CD4-positive, alpha-beta T cell treated with Interleukin-4 for 4 hours (primary cell): ENCODE measurements at places on chromosomes 2 and 18.

DNA sequence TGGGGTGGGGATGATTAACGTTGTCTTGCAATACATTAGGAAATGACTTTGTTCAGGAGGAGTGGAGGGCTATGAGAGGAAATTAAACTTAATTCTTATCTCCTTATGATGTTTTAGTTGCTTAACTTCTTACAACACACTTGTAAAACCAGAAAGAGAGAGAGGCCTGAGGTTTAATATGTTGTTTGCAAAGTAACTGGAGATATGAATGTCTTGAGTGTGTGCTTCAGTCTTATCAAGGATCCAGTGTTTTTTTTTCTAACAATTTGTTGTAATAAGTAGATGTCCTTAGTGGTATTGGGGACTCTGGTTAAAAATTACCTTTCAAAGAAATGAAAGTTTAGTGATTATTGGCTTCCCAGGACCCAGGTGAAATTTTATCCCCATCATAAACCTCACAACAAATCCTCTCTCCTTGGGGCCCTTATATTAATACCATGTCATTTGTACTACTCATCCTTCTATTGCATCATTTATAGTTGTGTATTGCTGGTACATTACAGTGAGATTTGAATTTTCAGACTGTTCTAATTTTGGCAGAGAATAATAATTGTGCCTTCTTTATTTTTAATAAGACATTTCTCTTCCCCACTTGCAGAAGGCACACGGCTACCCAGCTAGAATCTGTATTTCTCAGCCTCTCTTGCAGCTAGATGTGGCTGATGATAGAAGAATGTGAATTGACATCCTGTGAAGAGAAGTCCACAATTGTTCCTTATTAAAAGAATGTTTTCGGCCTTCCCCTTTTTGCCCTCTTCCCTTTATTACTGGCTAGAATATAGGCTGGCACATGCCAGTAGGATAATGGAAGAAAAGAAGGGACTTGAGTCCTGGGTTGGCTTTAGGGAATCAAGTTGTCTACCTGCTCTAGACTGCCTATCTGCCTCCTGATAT is 91.9 kb upstream of the CXCR4 start:
- DNase-seq = no peak

- DNase-seq = no peak
These were observed 78.0 kb upstream of the BZW1 start for GRCh38 chr2:200733713-200734198.

GRCh38 chr2:12883906-12884305 is 167.2 kb downstream of the TRIB2 start:
- no peak for DNase-seq

DNA sequence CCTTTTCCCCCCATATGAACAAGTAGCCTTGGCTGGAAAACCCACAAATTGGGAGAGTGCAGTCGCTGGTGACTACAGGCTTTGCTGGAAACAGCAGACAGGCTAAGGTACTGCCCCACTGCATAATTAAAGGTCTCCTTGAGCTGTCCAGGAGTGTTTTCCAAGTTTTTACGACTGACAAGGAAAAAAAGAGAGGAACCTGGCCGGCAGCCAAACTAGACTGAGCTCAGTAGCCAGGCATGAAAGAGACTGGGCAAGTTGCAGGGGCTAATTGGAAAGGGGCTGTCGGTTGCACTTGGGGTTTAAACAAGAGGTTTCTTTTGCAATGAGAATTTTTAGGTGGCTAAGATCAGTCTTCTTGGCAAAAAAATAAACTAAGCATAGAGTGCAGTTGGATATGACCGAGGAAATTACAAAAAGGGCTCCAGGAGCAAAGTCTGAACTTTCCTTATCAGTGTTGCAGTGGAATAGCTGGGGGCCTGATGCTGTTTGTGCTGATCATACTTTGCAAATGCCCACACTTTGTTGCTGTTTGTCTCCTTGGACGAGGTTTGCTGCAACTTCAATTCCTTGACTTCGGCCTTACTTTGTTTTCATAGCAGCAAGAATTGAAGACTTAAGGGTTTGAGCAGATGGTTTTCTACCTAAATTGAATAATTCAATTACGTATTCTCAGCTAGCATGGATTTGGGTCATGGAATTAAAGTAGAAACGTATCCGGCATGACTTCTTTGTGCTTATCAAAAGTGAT is 2.1 kb downstream of the GULP1 start:
- no peak for DNase-seq

GRCh38 chr2:174561283-174561971 is 36.2 kb downstream of the WIPF1 start:
- no peak for DNase-seq

DNA sequence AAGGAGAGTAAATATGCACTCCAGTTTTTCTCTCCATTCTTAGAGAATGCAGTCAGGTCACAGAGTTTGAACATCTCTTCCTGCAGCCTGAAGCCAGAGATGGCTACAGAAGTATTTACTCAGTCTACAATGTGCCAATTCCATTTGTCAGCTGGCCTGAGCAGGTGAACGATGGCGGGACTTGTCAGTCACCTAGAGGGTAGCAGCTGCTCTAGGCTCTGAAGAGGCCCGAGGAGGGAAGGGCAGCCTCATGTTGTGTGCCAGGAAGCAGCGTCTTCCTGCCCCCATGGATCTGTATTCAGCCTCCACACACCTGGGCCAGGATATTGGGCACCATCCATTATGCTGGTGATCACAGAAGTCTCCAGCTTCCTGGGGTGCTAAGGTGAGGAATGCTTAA is 316.7 kb upstream of the CHAC2 start:
- no peak for DNase-seq

DNA sequence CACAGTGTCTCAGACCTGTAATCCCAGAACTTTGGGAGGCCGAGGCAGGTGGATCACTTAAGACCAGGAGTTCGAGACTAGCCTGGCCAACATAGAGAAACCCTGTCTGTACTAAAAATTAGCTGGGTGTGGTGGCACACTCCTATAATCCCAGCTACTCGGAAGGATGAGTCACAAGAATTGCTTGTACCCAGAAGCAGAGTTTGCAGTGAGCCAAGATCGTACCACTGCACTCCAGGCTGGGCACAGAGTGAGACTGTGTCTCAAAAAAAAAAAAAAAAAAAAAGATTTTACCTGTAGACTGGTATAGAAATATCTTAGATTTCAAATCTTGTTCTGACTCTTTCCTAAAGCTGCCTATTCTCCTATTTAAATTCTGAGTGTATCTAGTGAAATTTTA is 7.2 kb upstream of the KLHL29 start:
- no peak for DNase-seq

DNA sequence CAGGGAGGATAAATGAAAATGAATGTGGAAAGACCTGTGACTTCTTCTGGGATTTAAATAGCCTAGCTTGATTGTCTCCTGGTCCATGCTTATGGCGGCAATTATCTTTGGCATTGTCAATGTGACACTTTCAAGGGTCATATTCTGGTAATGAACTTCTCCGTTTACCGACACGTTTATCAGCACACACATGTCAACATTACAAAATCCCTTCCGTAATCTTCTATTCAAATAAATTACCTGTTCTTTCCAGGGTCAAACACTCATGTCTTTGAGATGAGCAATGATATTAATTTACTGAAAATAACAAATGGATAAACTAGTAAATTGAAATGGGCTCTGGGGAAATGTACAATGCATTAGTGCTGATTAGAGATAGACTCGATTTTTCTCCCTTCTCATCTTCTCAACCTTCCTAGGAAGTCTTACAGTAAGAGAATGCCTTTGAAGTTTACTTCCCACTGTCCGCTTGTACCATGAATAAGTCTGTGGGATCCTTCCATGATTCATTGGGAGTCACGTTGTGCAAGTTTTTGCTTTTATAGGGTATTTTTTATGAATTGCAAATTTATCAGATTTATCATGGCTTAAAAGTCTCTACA is 646.3 kb upstream of the LRATD1 start:
- DNase-seq = no peak

DNA sequence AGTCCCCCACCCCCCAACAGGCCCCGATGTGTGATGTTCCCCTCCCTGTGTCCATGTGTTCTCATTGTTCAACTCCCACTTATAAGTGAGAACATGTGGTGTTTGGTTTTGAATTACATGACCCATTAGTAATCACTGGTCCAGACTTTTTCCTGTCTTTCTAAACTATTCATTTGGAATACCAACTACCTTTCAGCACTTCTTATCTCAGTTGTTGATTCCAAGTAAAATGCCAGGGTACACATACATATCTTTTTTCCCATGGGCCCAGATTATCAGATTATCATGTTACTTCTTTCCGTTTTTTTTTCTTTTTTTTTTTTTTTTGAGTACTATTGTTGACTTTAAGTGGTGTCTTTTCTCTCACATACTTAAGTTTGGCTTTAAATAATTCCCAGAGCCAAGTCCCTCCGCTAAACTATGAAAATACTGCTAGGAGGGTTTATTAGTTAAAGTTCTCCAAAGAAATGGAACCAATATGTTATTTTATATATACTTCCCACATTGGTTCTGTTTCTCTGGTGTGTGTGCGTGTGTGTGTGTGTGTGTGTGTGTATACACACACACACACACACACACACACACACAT is 389.3 kb downstream of the IRS1 start:
- no peak for DNase-seq

- peak; percentile 33 for DNase-seq
These were observed 87.4 kb downstream of the EML4 start for GRCh38 chr2:42256505-42256904.

- DNase-seq = no peak
These were observed 289.6 kb upstream of the SLC8A1 start for GRCh38 chr2:40741532-40741931.

GRCh38 chr2:108115868-108116267 is 123.9 kb upstream of the SULT1C3 start:
- DNase-seq = no peak

GRCh38 chr2:24711865-24712264 is 81.3 kb downstream of the PTRHD1 start:
- DNase-seq = no peak

DNA sequence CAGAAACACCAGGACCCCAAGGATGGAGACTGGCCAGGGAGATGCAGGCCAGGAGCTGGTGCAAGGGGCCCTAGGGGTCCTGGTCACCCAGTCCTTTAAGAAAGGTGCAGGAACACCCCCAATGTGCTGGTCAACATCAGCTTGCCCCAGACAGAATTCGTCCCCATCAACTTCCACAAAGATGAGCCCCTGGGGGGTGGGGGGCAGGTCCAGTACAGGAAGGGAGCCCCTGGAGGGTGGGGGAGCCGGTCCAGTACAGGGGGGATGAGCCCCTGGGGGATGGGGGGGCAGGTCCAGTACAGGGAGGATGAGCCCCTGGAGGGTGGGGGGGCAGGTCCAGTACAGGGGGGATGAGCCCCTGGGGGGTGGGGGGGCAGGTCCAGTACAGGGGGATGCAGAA is 160.7 kb upstream of the SALL3 start:
- DNase-seq = no peak

DNA sequence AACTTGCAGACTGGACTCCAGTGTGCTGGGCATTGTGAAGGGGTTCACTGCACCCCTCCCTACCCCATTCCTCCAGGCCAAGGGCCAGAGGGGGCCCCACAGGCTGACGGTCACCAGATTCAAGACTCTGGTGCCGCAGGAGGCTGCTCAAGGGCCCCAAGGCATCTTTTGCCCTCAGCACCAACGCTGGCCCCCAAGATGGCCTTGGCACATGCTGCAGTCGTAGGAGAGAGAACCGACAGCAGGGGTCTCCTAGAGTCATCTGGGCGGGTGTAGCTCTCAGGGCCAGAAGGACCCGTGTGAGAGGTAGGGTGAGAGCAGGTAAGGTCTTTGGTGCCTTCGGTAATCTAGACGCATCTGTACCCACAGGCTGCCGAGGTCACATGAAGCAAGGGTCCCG is 18.7 kb upstream of the ODC1 start:
- no peak for DNase-seq

DNA sequence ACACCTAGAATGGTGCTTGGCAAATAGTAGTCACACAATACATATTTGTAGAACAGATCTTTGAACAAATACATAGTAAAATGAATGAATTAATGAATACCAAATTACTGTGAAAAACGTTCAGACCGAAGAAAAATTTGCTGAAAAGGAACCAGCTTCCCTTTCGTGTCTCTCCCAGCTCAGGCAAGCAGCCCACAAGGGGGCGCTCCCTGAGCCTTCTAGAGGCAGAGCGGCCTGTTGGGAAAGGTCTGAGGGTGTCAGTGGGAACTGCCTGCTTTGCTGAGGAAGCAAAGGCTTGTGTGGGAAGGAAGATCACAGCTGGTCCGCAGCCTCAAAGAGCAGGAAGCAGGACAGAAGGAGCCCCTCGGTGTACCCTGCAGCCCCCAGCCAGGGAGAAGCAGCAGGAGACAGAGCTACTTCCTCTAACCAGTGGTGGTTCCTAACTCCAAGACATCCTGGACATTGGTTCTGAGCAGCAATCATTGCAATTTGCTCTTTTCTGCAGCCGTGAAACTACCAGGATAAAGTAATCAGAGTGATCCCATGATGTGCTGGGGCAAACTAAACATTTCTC is 231.1 kb downstream of the ANKRD30B start:
- no peak for DNase-seq
